ENCODE measurements at places on chromosomes 2 and 18. TPM values are rescaled to one million over a fixed set of nuclear protein-coding genes. Genes with fewer than 3 reads are reported as not detected.

The SERPINE2 gene
- total RNA-seq = 6.0 TPM

The EPB41L3 gene
- 6.8 TPM for total RNA-seq

The POTEF gene
- total RNA-seq = not detected

The STK17B gene
- total RNA-seq = 7.2 TPM

The SNRPD1 gene
- total RNA-seq = 22.6 TPM

The SLC9A4 gene
- not detected for total RNA-seq

The LCT gene
- total RNA-seq = not detected

The FAM237A gene
- total RNA-seq = 2.0 TPM
